ENCODE measurements at places on chromosomes 16 and 17. TPM values are rescaled to one million over a fixed set of nuclear protein-coding genes. Genes with fewer than 3 reads are reported as not detected.
A peak's percentile ranks its signal among the peaks of the same experiment; 100 is the strongest.

The CDH13 gene
- total RNA-seq: 36.5 TPM

The MMP25 gene
- total RNA-seq: 0.54 TPM

The HOXB2 gene
- 1.3 TPM for total RNA-seq

The BEAN1 gene
- not detected for total RNA-seq

The KRT31 gene
- total RNA-seq: not detected

The MAP2K4 gene
- total RNA-seq: 21.7 TPM

The ARRB2 gene
- 16.4 TPM for total RNA-seq

The SLC6A2 gene
- not detected for total RNA-seq

The GPRC5B gene
- total RNA-seq: 1.3 TPM

The AATK gene
- total RNA-seq: 0.17 TPM

GRCh38 chr17:80328634-80329380 lies 68.2 kb downstream of the RNF213 start:
- no peak for DNase-seq

DNA sequence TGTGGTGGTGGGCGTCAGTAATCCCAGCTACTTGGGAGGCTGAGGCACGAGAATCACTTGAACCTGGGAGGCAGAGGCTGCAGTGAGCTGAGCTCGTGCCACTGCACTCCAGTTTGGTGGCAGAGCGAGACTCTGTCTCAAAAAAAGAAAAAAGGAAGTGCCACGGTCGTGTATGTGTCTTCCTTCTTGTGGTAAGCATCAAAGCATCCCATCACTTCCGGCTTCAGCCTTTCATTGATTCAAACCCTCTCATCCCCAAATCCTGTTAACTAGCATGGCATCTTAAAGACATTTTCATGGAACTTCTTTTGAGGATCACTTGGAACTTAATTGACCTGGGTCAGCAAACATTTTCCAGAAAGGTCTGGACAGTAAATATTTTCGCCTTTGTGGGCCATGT lies 126.2 kb downstream of the CPPED1 start:
- DNase-seq: no peak

GRCh38 chr16:49127103-49127502 lies 154.5 kb downstream of the CBLN1 start:
- DNase-seq: no peak

GRCh38 chr17:50048146-50048720 lies 7.7 kb upstream of the ITGA3 start:
- DNase-seq: no peak

DNA sequence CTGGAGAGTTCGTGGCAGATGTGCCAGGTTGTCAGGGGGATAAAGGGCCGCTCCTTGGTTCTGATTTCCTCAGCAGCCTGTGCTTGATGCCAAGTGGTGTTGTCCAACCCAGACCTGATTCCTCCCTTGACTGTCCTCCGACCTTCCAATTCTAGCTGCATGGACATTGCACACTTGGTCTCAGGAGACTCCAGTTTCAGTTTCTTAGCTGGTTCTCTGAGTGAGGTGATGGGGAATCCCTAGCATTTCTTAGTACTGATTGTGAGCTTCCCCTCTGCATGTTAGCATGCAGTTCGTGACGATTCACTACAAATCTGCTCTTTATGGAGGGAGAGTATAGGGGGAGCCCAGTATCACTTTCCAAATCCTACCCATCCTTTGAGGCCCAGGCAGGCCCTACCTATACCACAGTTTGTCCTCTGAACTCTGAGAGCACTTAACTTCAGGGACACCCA lies 12.4 kb upstream of the CCR7 start:
- DNase-seq: no peak

DNA sequence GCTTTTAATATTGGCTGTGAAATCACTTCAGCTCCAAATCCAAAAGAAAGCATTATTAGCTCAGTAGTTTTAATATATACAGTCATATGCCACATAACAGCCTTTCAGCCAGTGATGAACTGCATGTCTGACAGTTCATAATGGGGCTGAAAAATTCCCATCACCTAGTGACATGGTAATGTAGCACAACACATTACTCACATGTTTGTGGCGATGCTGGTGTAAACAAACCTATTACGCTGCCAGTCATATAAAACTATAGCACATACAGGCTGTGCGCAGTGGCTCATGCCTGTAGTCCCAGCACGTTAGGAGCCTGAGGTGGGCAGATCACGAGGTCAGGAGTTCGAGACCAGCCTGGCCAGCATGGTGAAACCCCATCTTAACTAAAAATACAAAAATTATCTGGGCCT lies 92.2 kb downstream of the TUBD1 start:
- DNase-seq: no peak

GRCh38 chr17:41507315-41507880 lies 2.0 kb upstream of the KRT13 start:
- DNase-seq: no peak

GRCh38 chr17:79192503-79193351 lies 118.1 kb downstream of the ENGASE start:
- DNase-seq: peak; percentile 64

- DNase-seq: no peak
These were observed 68.5 kb downstream of the RPA1 start for GRCh38 chr17:1898332-1898731.

DNA sequence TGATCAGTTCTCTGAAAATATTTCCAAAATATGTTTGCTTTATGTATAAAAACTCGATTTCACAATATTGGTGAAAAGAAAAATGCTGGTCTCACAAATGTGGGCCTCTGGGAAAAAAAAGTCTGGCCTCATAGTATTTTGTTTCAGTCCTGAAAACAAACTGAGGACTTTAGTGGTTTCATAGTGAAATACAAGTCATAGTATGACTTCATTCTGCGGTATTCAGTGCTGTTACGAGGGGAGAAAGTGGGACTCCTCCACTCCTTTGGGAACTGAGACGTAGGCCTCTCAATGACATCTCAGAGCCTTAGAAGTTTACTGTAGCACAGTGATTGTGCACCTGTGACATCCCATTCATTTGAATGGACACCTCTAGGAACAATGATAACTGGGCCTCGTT lies 56.0 kb downstream of the CYB561 start:
- no peak for DNase-seq

GRCh38 chr16:83886199-83886971 lies 12.5 kb upstream of the MLYCD start:
- no peak for DNase-seq

DNA sequence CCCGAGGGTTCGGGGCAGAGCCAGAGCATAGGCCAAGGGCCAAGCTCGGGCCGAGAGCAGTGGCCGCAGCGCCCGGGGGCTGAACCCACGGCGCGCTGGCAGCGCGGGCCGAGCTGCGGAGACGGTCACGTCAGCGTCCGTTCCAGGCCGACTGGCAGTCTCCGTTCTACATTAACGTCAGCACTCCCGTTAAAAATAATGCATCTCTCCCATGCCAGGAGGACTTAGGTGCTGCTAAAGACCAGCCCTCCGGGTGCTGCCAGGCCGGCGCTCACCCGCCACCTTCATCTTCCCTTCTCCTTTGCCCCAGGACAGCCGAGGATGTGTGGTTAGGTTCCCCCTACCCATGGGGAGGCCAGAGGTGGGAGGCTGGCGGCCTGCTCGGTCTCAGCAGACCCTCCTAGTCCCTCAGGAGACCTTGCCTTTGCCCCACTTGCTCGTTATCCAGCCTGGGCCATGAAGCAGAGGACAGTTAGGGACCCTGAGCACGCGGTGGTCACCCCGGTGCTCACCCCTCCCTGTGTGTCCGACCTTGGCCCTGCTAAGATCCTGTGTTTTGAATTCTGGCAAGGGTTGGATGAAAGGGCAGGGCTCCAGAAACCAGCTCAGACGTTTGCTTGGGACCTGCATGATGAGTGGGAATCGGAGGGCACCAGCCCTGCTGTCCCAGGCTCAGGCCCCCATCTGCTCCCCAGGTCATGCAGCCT lies 572 bp downstream of the MPG start:
- peak; percentile 32 for DNase-seq

- DNase-seq: no peak
These were observed 2.2 kb downstream of the SEPTIN12 start for GRCh38 chr16:4785758-4786433.

DNA sequence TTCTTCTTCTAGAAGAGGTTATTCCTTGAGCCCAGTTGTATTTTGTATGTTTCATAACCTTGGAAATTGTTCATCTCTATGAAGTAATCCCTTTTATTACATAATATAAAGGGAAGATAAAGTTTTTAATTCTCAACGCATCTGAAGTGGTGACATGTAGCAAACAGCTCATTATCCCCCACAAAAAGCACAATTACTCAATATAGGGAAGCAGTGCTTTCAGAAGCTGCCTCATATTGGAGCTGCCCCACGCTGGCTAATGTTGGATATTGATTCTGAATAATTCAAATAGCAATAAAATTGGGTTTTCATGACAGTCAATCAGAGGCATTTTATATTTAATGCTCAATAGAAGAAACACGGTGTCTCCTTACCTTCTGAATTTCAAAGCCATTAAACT lies 604.3 kb upstream of the RBFOX1 start:
- no peak for DNase-seq

GRCh38 chr17:78828470-78829185 lies 12.0 kb downstream of the USP36 start:
- DNase-seq: peak; percentile 64

DNA sequence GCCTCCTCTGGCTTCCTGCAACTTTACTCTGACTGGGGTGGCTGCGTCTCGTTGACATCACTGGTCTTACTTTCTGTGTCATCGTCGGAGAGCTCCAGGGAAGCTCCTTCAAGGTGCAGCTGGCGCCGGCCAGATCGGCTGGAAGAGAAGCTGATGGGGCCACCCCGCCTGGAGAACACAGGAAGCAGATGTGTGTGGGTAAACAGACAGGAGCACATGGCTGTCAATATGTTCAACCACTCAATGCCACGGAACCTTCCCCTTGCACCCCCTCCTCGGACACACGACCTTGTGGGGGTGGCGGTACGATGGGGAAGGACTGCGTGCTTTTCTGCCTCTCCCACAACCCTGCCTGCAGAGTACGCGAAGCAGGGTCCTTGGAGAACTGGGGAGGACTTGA lies 40.1 kb downstream of the NDEL1 start:
- DNase-seq: no peak

DNA sequence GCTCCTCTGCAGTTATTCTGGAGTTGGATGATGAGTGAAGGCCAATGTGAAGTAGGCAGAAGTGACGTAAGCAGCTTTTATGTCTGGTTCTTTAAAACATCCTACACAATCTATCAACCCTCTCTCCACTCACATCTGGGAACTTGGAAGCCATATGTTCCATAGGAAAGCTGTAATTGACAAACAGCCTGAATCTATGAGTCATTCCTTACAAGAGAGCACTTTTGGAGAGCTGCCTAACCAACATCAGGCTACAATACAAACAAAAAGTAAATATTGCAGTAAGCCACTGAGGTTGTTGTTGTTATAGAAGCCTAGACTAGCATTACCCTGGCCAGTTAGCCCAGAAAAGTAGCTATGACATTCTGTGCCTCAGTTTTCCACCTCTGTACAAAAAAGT lies 5.9 kb downstream of the CCL7 start:
- peak; percentile 82 for DNase-seq

- DNase-seq: peak; percentile 84
These were observed 12.4 kb downstream of the TEX14 start for GRCh38 chr17:58679263-58680037.

DNA sequence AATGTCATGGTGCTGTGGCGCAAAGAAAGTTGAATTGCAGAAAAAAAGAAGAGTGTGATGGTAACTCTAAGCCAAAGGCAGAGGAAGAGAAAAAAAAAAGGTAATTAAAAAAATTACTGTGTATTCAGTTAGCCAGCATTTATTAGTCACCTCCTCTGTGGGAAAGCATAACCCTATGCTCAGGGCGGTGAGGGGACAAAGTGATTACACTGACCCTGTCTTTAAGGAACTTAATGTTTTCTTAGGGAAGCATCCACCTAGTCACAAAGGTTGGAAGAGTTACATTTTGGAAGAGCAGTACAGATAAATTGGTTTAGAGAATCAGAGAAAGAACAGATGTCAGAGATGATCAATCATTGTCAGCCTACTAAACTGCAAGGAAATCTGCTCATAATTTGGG lies 410.3 kb downstream of the CDH11 start:
- DNase-seq: no peak

GRCh38 chr16:83946154-83946780 lies 6.8 kb upstream of the OSGIN1 start:
- DNase-seq: no peak

DNA sequence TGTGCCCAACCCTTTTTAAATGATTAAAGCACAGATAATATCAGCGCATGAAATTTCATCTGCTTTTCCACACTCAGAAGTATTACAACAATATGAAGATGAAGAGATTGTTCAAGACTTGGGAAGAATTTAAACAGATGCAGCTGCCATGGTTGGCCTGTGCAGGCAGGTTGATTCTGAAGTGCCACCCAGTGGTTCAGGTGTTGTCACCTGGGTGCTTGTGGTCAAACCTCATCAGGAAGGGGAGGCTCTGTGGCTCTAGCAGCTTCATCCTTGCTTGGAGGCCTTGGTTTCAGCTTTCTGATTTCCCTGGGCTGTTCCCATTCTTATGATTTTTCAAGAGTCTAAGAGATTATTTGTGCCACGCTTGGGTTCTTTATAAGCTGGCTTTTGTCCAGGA lies 22.2 kb upstream of the CLEC18C start:
- DNase-seq: no peak

- DNase-seq: no peak
These were observed 18.3 kb downstream of the CDIPT start for GRCh38 chr16:29844575-29845331.

- no peak for DNase-seq
These were observed 111.4 kb upstream of the CPHXL start for GRCh38 chr16:75837681-75838080.
